Stimulated activated CD4-positive, alpha-beta T cell treated with anti-CD3 and anti-CD28 coated beads, TNF-alpha, amount 100 ng/mL, for 48 hours (primary cell): ENCODE measurements at places on chromosomes 11 and 22.

DNA sequence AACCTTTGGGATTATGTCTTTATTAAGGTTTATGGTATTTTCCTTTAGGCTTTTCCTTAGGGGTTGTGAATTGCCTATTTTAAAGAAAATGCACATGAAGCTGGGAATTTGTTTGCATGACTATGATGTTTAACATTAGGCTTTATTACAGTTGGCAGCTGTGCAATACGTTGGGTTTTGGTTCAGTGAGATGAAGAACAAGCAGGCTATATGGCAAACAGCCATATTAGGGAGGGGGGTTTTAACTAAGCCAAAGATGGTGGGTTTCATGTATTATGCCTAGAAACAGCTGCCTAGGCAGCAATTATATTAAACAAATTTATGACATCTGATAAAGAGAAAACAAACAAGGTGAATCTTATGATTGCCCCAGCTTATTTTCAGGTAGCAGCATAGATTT lies 880.8 kb downstream of the FAM181B start:
- DNase-seq: no peak

DNA sequence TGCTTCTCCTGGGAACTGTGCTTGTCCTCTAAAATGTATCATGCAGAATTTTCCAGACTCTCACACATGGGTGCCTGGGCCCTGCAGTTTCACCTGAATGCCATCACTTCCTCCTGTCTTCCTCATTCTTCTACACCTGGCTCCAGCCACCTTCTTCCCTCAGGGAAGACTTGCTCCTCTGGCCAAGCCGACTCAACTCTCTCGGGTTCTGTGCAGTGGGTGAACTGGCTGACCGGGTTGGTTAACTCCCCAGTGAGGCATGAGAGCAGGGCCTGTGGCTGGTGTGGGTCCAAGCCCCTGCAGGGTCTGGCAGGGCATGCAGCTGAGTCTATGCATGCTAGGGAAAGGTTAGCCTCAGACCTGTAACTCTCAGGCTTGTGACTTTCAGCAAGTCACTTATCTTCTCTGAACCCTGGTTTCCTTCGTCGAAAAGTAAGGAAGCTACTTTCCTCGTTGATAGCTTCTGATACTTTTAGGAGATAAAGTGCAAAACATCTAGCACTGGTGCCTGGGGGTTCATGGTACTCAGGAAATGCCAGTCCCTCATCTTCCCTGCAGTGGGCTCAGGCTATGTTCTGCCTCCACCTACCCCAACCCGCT lies 11.9 kb downstream of the CD82 start:
- no peak for DNase-seq

DNA sequence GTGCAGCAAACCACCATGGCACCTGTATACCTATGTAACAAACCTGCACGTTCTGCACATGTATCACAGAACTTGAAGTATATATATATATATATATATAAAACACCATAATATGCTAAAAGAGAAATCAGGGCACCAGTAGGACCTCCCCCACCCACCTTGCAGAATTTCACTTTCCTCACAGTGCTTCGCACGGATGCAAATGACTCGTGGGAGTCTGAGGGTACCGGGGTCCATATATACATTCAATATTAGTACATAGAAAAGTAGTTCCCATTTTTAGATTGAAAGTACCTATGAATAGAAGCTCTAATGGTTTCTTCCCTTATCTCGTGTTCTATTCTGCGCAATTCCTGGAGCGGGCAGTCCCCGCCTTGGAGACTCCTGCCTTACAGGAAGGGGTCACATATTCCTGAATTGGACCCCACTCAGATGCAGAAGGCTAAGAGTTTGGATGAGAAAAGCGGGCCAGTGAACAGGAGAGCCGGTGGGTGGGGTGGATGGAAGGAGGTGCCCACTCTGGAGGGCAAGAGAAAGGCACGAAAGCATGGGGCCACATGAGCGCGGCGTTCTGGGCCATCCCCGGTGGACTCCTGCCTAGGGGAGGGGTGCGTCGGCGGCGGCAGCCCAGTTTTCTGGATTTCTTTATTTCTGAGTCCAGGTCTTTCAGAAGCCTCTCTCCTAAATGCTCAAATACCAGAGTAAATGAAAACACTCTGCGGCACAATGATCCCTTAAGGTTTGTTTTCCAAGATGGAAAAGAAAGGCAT lies 136.3 kb downstream of the ETS1 start:
- no peak for DNase-seq

DNA sequence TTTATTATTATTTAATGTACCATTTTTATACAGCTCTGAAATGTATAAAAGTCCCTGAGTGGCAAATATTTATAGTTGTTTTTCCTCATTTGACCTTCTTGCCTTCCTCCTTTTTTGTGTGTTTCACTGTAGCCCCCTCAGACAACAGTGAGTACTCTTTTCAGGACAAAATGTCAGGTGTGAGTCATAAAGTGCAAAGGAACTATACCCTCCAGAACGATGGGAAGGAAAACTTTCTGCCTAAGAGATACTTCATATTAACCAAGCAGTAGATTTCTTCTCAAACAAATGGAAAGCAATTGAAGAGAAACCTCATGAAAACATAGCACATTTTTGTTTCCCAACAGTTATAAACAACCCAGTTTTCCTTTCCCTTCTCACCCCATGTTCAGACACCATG lies 16.1 kb upstream of the MS4A7 start:
- no peak for DNase-seq

- no peak for DNase-seq
Observed at GRCh38 chr22:45878901-45879551, 97.9 kb downstream of the WNT7B start.

DNA sequence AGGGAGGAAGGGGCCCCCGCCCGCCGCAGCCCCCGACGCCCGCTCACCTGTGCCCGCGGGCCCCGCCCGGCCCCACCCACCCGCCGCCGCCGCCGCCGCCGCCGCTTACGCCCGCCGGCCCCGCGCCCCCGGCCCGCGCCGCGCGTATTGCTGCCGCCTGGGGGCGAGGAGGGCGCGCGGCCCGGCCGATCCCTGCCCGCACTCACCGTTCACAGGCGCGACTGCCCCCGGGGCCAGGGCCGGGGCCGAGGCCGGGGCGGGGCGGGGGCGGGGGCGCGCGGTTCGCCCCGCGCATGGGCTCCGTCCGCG lies 212 bp downstream of the HRAS start:
- no peak for DNase-seq

DNA sequence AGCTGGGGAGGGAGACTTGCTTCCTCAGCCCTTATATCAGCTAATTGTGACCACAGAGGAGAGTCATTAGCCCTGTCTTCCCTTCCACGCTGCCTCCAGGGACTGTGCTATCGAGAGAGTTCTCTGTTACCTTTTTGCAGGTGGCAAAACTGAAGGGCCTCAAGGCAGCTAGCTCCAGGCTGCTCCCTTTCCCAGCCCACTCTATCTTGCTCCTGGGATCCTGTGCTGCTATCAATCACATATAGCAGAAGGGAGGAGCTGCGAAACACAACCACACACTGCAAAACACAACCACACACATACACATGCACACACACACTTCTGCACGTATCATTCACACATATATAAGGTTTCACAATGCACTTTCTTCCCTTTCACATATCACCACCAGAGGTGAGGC lies 205.3 kb upstream of the MTNR1B start:
- DNase-seq: no peak

DNA sequence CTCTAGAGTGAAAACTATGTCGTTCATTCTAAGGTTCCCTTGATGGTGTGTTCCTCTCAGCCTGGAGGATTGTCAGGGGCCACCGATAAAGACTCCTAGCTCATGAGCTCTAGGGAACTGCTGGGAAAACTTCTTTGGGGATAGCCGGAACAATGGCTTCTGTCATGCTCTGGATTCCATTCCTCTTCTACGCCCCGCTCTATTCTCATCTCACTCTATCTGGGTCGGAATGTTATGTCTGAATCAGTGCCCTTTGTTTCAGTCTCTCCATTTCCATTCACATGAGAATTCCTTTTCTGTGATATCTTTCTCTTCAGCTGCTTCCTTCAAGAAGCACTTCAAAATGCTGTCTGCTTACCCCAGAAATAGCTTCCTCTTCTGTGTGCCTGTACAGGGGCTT lies 16.9 kb upstream of the SLCO2B1 start:
- DNase-seq: no peak

DNA sequence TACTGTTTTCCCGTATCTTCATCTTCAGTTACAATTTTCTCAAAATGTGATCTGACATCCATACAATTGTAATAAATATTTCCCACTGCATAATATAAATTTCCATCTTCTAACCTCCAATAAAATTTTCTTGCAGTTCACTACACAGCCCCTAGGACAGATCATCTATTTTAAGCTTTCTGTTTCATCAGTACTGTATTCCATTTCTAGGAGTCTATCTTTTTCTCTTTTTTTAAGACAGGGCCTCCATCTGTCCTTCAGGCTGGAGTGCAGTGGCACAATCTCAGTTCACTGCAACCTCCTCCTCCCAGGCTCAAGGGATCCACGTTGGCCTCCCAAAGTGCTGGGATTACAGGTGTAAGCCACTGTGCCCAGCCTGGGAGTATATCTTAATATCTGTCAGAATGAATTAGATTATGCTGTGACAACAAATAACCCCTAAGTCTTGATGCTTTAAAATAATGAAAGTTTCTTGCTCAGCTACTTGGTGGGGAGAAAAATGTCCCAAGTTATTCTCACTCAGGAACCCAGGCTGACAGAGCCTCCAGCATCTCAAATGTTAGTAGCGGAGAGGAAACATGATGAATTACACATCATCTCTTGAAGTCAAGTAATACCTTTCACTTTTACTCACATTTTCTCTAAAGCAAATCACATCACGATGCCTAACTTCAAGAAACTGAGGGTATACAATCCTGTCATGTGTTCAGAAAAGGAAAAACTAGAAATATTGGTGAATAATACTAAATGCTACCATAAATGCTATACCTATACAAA lies 92.2 kb downstream of the BUD13 start:
- DNase-seq: no peak

GRCh38 chr22:41660416-41660815 lies 28.3 kb downstream of the SNU13 start:
- DNase-seq: no peak

DNA sequence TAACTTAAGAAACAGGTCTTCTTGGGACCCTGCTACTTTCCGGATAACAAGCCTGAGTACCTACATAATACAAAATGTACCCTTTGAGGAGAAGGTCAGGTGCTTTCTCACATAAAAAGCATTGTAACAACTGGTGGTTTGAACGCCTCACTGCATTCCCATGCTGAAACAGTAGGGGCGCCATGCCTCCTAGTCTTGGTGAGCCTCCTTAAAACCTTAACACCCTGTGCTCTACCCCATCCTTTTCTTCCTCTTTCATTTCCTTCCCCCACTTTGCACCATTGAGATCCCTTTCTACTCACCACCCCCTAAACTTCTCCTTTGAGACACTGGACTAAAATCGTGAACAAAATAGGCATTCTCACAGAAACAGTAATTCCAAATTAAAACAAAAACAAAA lies 729.3 kb downstream of the NTM start:
- DNase-seq: no peak

DNA sequence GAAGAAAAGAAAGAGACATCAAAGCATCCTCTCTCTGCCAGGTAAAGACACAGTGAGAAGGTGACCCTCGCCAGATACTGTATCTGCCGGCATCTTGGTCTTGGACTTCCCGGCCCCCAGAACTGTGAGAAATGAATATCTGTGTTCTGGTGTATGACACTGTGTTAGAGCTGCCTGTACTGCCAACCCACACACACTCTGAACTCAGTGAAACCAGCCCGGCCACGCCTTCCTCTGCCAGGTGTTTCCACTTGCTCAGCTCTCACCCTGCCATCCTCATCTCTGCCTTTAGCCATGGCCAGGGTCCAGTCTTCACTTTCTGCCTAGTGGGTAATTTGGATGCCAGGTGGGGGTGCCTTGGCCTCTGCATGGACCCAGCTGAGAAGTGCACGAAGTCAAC lies 24.0 kb downstream of the CBX7 start:
- DNase-seq: no peak

GRCh38 chr11:107908211-107908610 lies 20.0 kb upstream of the RAB39A start:
- no peak for DNase-seq

GRCh38 chr11:113885897-113886296 lies 10.5 kb upstream of the USP28 start:
- DNase-seq: no peak

- DNase-seq: no peak
Observed at GRCh38 chr11:75720639-75721038, 3.0 kb downstream of the MOGAT2 start.

- DNase-seq: no peak
Observed at GRCh38 chr22:37167981-37168647, 18.4 kb upstream of the IL2RB start.

DNA sequence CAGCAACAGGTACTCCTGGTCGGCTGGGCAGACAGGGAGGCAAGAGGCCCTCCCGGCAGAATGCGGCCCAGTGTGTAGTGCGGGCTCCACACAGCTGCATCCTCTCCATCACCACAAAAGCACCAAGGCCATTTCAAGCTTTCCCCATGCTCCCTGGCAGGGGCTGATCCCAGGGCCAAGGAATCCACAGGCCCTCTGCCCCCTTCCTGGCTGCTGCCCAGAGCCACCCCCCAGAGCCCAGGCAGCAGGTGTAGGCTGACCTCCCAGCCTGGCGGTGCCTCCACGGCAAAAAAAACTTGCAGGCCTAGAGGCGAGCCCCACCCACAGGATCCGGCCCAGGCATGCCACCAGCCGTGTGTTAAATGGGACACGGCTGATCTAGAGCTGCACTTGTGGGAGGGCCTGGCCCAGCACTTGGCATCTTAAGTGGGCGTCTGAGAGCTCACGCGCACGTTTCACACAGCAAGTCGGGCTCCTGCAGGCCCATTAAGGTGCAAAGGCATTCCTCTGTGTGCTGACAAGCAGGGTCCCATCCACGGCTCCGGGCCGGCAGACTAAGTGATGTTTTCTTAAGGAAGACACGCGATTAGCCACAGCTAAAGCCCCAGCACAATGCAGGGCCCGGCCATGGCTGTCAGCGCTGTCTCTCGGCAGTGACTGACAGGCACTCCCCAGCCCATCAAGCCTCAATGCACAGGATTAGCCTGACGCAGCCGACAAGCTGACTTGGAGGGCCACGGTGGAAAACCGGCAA lies 19.8 kb upstream of the GNB1L start:
- no peak for DNase-seq

DNA sequence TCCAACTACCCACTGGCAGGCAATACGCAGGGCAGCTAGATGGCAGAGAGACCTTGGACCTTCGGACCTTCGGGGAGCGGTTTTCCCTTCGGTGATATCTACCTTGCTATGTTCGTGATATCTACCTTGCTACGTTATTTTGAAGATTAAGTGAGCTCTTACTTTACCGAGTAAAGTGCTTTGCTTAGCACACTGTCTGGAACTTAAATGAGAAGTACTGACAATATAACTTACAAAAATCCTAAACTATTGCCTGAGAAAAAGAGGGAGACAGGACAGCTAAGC lies 1.0 kb upstream of the PRDM10 start:
- no peak for DNase-seq

- DNase-seq: no peak
Observed at GRCh38 chr11:122146475-122146874, 30.5 kb upstream of the BLID start.

- no peak for DNase-seq
Observed at GRCh38 chr11:13364388-13364787, 86.8 kb downstream of the BMAL1 start.

DNA sequence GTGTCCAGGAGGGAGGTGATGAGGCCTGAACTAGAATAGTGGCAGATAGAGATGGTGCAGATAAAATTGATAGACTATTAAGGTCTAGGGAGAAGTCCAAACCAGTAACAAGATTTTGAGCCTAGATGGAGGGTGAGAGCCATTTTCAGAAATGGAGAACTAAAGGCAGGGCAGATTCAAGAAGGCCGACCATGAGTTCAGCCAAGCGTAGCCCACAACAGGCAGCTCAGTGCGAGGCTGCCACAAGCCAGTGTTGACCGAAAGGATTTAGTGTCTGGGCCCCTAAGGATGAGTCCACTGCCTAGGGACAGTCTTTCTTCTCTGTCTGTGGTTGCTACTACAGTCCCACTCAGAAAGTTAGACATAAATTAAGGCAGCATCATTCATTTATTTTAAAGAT lies 51.7 kb downstream of the PPP2R1B start:
- DNase-seq: no peak
